ENCODE measurements at places on chromosomes 6 and 20. TPM values are rescaled to one million over a fixed set of nuclear protein-coding genes. Genes with fewer than 3 reads are reported as not detected.

Gene GCNT2
- total RNA-seq = 0.79 TPM

Gene WFDC13
- total RNA-seq = not detected

Gene SMPDL3A
- total RNA-seq = 19.6 TPM

Gene FAM83D
- 6.5 TPM for total RNA-seq

Gene RHAG
- not detected for total RNA-seq

Gene SLC35B3
- 31.4 TPM for total RNA-seq

Data from placental epithelial cell (primary cell).